ENCODE measurements at places on chromosomes 16 and 17. TPM values are rescaled to one million over a fixed set of nuclear protein-coding genes. Genes with fewer than 3 reads are reported as not detected.

MRC2 gene
- total RNA-seq, result 52.0 TPM

CCL4 gene
- not detected for total RNA-seq

CRYM gene
- total RNA-seq, result 1.7 TPM

SLC35G3 gene
- total RNA-seq, result not detected

TMC8 gene
- total RNA-seq, result 0.22 TPM

RAB26 gene
- 3.6 TPM for total RNA-seq

MYH1 gene
- total RNA-seq, result not detected

ULK2 gene
- 14.9 TPM for total RNA-seq
